ENCODE measurements at places on chromosomes 2 and 18. TPM values are rescaled to one million over a fixed set of nuclear protein-coding genes. Genes with fewer than 3 reads are reported as not detected.

- DNase-seq = no peak
These were observed 18.1 kb downstream of the ABCB11 start for GRCh38 chr2:169012812-169013627.

GRCh38 chr2:74562126-74562775 is 7.7 kb downstream of the DOK1 start:
- no peak for DNase-seq

- no peak for DNase-seq
These were observed 47.2 kb downstream of the MEP1B start for GRCh38 chr18:32237049-32237448.

DNA sequence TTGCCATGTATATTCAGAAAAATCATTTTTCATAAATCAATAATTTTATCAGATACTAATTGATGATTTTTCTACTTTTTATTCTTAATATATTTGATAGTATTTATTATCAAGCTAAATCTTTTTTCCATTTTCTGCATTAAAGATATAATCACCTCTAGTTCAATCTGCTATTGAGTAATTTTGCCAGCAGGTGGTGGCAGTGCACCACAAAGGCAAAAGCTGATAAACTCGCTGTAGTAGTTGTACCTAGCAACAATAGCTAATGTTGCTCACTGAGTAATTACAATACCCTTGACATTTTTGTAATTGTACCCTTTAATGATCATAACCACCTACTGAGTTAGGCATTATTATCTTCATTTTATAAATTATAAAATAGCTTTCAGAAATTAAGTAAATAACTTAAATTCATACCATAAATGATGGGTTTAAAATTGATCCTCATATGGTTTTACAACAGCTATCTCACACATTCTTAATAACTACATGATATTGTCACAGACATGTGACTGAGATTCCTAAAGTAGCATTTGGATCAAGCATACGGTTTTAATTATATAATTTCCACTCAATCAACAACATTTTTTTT is 52.0 kb upstream of the CALCRL start:
- peak; percentile 74 for DNase-seq

DNA sequence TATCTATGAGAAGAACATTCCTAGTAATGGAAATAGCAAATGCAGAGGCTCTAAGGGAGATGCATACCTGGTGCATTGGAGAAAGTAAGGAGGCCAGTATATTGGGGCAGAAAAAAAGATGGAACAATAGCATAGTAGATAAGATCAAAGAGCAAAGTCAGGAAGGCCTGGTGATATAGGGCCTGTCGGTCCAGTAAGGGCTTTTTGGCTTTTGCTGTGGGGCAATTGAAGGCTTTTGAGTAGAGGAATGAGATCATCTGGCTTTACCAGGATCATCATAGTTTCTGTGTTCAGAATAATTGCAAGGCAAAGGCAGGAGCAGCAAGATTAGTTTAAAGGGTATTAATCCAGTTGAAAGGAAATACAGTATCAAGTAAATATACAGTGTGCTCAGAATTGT is 111.8 kb downstream of the EHBP1 start:
- no peak for DNase-seq

- no peak for DNase-seq
These were observed 24.9 kb downstream of the TDRD15 start for GRCh38 chr2:21148718-21149117.

Gene PRKD3
- 13.2 TPM for polyA plus RNA-seq

Gene MAP4K4
- polyA plus RNA-seq = 61.6 TPM

- no peak for DNase-seq
These were observed 35.4 kb downstream of the ANKMY1 start for GRCh38 chr2:240522406-240522805.

Gene IL1RN
- not detected for polyA plus RNA-seq

DNA sequence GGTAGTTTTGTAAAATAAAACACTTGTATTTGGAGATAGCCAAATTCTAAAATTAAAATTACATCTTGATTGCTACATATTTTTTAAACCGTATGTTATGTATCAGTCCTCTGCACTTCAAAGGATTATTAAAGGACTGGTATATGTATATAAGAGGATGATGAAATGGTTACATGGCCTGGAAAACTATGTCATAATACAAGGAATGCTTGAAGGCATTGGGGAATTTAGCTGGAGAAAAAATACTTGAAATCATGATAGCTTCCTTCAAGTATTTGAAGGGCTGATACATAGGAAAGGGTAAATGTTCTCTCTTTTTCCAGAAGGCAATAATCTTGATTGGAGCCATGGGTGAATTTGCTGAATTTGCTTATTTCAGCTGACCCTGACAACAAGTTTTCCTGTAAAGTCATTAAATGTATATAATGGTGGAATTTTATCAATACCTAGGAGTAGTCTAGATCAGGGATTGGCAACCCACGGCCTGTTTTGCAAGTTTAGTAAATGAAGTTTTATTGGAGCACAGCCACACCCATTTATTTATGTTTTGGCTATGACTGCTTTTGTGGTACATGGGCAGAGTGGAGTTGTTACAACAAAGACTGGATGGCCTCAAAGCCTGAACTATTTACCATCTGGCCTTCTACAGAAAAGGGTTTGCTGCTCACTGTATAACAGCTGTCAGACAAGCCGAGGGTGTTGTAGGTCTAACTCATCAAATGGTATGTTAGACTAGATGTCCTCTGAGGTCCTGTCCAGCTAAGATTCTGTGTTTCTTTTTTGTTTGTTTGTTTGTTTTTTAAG is 34.4 kb downstream of the ACYP2 start:
- no peak for DNase-seq

- peak; percentile 14 for DNase-seq
These were observed 2.0 kb upstream of the TRPM8 start for GRCh38 chr2:233915128-233915527.

- DNase-seq = no peak
These were observed 12.7 kb upstream of the PTPN4 start for GRCh38 chr2:119746836-119747686.

- DNase-seq = peak; percentile 5
These were observed 9.6 kb downstream of the DCDC2C start for GRCh38 chr2:3712831-3713503.

GRCh38 chr2:137118140-137118539 is 352.8 kb downstream of the THSD7B start:
- DNase-seq = no peak

GRCh38 chr18:23908827-23909226 is 105.7 kb upstream of the TTC39C start:
- no peak for DNase-seq

- DNase-seq = no peak
These were observed 740.3 kb downstream of the SATB2 start for GRCh38 chr2:198717451-198717850.

Gene C18orf54
- 5.3 TPM for polyA plus RNA-seq

DNA sequence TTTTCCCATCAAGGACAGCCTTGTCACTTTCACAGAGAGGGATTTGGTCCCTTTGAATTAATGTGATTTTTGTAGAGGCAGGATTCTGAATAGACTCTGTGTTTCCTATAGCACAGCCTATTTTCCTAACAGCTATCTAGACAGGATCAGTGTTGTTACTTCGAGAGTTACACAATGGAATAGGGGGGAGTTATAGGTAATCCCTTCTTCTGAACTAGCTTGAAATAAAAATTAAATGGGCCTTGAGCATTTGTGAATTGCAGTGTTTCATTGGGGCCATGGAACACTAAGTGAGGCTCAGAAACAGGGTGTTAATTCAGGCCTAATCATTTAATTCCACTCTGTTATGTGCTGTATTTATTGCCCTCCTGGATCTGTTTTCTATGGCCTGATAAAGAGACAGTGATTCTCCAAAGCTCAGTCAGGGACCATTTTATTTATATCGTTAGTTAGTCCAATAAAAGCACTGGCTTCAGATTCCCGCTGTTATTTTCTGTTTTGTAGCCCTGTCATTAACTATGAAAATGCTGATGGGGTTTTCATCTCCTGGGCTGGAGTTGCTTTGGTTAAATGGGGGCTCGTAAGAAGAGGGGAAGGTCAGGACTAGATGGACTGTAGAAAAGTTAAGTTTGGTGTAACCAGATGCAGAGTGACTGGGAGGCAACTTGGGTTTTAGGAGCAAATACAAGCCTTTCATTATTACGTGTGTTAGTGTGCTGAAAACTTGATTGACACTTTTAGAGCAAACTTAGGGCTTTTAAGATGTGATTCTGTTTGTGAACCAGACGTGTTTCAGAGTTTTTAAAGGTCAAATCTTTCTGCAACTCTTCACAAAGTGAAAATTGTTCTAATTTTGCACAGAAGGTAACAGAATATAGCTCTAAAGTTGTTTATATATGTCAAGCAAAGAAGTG is 461.0 kb upstream of the HNRNPA3 start:
- no peak for DNase-seq

DNA sequence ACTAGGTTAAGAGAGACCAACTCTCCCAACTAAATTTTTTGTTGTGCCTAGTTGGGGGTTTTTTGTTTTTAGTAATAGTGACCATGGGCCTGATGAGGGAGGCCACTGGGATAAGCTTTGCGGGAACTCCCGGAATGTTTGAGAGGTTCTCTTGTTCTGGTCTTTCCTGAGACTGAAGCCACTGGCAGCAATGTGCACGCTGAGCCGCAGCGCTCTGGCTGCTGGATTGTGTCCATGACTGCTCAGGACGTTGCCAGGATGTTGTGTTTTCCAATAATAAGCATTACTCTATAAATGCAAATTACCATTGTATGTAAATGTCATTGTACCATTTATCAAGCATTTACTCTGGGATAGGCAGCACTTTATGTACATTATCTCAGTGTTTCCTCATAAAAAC is 126.1 kb downstream of the GALNT1 start:
- no peak for DNase-seq
